EL (cell line): ENCODE measurements at places on chromosomes 16 and 17.

DNA sequence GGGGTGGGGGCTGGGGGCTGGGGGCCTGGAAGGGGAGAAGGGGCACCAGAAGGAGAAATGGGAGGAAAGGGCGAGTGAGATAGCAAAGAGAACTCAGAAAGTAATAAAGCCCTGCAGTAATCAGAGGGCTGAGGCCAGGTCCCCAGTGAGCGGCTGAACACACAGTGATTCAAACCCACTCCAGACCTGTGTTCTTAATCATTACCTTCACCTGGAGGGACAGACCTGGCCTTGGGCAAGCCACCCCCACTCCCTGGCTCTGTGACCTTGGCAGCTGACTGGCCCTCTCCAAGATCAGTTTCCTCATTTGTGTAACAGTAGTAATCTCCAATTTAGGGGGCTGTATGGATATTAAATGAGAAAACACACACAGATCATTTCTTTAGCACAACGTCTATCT lies 150.4 kb downstream of the WWOX start:
- no peak for DNase-seq

- peak; percentile 85 for DNase-seq
Measured at GRCh38 chr17:34248511-34249024, 6.5 kb upstream of the CCL2 start.

- DNase-seq = no peak
Measured at GRCh38 chr16:27234603-27235002, 31.3 kb downstream of the KDM8 start.

- peak; percentile 73 for DNase-seq
Measured at GRCh38 chr17:64320613-64321553, 57.8 kb upstream of the TEX2 start.

DNA sequence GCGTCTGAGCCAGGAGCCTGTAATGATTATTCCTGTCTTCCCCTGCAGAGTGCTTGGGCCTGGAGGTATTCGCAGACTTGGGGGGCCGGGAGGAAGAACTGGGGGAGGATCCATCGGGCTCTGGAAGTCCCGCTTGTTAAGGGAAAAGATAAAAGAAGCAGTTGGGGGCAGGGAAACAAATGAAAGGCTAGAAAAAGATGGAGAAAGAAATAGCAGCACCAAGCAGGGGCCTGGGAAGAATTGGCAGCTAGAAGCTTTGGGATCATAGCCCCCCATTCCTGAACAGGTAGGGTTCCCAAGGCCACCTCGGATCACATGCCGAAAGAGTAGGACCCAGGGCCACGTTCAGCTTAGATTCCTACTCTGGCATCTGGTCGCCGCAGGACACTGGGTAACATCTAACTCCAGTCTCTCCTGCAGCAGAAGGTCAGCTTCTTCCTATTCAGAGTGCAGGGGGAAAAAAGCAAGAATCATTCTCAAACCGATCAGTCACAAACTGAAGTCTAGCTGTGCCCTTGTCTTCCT lies 23.6 kb downstream of the ADAM11 start:
- DNase-seq = no peak
